ENCODE measurements at places on chromosomes 16 and 17.

- no peak for DNase-seq
Observed at GRCh38 chr17:73773702-73774101, 129.5 kb upstream of the SDK2 start.

- DNase-seq: no peak
Observed at GRCh38 chr16:5502467-5502869, 404.9 kb upstream of the EEF2KMT start.

GRCh38 chr17:35447499-35447898 lies 1.1 kb downstream of the SLFN13 start:
- DNase-seq: no peak

- DNase-seq: no peak
Observed at GRCh38 chr16:1134776-1135458, 18.0 kb upstream of the CACNA1H start.

DNA sequence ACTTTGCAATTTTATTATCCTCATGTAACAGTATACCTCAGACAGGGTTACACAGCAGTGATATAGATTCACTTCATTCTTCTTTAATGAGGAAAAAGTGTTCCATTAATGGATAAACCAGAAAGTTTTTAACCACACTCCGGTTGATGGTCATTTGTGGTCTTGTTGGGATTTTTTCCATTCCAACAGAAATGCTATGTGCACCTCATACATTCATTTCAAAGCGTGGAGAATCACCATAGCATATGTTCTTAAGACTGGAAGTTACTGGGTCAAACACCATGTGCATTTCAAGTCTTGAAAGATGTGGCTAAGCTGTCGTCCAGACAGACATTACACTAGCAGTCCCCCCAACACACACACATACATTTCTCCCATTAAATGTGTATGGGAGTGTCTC lies 245.8 kb upstream of the CDH5 start:
- DNase-seq: no peak

DNA sequence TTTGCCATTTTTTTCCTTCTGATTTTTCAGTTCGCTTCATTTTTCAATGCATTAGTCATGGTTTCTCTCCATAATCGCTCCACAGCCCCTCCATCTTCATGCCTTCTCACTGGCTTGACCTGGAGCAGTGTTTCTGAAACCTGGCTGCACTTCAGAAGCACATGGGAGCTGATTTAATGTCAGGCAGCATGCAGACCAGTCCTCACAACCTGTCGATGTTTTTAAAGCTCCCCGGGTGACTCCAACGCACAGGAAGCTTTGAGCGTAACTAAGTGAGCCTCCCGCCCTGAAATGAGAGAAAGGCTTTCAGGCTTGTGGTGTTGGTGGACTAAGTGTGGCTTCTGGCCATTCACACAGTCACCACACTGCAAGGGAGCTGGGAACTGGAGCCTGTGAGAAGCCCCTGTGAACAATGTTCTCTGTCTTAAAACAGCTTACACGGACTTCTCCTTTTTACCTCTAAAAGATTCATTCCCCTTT lies 16.8 kb upstream of the DRG2 start:
- no peak for DNase-seq

DNA sequence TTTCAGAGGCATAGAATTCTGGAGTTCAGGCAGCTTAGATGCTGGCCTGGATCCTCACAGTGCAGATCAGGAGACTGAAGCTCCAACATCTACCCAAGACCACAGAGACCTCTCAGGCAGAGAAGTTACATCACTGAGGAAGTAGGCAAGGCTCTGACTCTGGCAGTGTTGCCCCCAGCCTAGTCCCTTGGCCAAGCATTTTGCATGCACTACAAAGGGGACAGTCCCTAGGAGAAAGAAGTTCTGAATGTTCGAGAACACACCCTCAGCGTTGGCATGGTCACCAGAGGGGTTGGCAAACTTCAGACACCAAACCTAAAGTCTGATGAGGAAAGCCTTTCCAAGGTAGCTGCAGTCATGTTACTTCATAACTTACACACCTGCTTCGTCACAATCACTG lies 2.5 kb downstream of the RANBP10 start:
- no peak for DNase-seq

GRCh38 chr17:41810659-41811548 lies 845 bp downstream of the P3H4 start:
- no peak for DNase-seq

DNA sequence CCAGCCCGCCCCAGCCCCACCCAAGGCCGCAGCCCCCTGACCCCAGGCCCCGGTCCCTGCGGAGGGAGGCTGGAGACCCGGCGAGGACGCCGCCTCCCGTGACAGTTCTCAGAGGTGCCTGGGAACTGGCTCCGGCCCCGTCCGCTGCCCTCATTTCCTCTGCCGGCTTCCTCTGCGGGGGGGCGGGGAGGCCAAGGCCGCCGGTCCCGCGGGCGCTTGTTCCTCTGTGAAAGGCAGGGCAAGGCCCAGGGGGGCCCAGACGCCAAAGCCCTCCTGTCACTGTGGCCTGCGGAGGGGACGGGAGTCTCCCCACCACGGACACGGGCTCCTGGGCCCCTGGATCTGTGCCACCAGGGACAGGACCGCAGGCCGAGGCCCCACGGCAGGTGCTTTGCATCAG lies 5.0 kb upstream of the PVALEF start:
- no peak for DNase-seq

GRCh38 chr16:62933929-62934328 lies 897.7 kb upstream of the CDH8 start:
- DNase-seq: no peak

GRCh38 chr17:74186498-74186897 lies 17.0 kb upstream of the RPL38 start:
- no peak for DNase-seq

DNA sequence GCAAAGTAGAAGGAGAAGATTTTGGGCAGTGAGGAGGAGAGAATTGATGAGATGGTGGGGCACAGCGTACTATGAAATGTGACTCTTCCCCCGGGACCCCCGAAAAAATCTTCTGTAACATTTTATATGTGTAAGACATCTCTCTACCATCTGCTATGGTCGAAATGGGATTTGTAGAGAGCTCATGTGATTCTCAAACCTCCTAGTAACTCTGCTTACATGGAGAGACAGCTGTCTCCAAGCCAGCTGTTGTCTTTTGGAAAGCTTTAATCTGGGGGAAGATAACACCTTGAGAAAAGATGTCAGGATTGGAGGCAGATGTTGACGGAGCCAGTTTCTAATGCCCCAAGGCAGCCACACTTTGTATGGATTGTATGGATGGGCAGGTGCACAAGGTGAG lies 94.1 kb downstream of the PRKCB start:
- no peak for DNase-seq

DNA sequence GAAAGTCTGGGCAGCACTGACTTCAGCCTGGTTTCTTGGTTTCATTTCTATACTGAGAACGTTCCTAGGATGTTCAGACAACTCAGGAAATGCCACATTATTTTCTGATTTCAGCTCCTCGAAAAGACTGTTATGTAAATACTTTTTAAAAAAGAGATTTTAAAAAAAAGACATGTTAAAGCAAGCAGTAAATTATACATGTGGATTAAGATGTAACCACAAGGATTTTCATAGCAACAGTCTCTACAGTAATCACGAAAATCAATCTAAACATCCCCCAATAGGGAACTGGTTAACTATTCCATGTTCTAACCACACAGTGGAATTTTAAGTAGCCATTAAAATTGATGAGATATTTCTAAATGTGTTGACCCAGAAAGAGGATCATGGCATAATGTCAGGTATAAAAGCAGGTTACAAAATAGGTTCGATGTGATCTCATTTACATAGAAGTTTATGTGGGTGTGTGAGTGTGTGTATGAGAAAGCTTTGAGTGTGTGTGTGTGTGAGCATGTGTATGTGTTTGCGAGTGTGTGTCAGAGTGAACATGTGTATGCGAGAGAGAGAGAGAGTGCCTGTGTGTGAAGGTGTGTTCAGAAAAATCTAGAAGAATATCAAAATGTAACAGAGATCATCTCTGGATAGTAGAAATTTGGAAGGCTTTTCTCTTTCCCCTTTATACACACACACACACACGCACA lies 63.0 kb upstream of the ERCC4 start:
- no peak for DNase-seq

DNA sequence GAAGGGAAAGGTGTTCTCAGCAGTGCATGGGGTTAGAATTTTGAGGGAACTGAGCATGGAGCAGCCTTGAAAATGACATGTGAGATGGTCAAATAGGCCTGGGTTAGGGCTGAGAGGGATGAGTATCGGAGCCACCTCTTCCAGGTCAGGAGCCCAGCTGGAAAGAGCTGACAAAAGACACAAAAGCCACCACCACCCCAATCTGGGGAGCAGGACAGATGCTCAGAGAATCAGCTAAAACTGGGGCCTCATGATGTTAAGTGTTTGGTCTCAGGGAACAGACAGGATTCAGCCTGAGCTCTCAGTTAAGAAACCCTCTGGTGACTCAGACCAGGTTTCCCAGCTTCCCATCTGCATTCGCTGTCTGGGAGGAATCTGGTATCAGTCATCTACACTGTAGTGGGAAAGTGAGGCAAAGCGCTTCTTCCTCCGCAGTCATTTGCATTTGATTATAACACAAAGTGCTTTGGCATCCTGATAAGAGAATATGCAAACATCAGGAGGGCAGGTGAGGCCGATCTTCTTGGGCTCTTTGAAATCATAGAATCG lies 2.6 kb downstream of the WNT9B start:
- no peak for DNase-seq

DNA sequence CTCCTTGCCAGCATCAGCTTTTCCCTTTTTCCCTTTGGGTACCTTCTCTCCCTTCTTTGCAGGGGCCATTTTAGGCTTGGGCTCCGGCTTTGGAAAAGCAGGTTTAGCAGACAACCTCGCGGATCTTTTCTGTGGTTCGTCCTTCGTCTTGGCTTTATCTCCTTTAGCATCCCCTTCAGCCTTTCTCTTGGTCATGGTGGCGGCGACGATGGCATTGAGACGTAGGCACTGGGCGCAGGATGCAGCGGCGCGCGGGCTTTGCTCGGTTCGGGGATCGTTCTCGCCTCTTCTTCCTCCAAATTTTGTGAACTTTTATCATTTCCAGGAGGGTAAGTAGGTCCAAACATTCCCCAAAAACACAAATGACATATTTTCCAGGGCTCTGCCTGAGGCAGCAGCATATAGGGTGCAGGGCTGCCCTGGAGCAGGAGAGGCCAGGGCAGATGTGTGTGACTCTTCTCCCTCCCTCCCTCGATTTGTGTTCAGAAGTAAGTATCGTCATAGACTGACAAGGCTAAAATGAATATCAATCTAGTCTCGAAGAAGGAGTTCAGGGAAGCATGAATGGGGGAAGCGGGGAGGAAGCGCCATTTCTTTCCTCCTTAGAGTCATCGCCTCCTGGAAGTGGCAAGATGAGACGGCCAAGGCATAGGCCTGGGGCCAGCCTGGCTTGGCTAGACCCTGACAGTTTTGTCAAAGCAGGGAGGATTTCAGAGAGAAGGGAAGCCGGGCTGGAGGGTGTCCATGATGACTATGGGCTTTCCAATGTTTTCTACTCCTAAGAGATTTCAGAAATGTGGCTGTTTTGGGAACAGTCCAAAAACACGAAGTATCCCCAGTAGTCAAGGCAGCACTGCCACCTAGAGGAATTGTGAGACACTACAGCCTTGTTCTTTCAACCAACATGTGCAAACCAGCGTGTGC lies 13.2 kb downstream of the CHCT1 start:
- peak; percentile 85 for DNase-seq

DNA sequence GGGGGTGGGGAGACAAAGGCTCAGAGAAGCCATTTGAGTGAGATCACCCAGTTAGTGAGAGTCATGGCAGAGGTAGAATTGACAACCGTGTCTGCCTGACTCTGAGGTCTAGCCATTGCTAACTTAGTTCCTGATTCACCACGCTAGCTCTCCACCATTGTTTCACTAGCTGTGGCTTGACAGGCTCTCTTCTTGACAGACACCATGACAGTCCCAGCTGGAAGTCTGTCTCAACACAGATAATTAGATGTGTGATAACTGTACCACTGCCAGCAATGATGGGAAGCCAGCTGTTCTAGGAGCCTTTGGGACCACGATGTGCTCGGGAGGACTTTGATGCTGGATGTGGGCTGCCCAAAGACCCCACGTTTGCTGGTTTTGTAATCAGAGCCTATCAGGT lies 170.5 kb upstream of the CACNG3 start:
- no peak for DNase-seq

GRCh38 chr16:71373073-71373472 lies 14.6 kb downstream of the CALB2 start:
- no peak for DNase-seq

DNA sequence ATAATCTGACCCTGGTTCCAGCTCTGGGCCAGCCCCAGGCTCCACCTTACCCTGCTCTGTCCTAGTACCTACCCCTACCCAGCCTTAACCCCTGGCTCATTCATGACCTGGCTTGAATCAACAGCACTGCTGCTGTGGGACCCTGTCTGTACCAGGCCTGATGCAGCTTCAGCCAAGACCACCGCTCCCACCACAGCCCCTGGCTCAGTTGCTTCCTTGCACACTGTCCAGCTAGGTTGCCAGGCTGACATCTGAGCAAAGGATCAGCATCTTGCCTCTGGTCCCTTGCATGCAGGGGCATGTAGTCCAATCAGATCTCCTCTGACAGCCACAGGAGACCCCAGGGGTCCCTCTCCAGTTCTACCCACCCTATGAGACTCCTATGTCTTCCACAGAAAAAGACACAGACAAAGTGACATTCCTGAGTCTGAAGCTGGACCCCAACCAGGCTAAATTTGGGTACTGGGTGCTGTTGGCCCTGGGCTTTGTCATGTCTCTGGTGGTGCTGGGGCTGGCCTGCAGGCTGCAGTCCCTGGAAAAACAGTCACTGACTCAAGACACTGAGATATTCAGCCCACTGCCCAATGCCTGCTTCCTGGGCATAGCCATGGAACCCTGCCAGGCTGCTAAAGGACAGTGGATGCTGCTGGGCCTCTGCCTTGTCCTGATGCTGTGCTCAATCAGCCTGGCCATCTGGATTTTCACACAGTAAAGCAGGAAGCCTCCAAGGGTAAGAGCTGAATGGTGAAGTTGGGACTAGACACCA lies 3.9 kb upstream of the KCNH6 start:
- DNase-seq: no peak

GRCh38 chr17:62963296-62963695 lies 2.7 kb upstream of the TANC2 start:
- peak; percentile 31 for DNase-seq

GRCh38 chr17:61175298-61176142 lies 224.1 kb upstream of the TBX2 start:
- DNase-seq: no peak

- DNase-seq: no peak
Observed at GRCh38 chr17:40374821-40375498, 10.4 kb upstream of the GJD3 start.

- DNase-seq: no peak
Observed at GRCh38 chr17:63709110-63709509, 9.2 kb upstream of the LIMD2 start.

DNA sequence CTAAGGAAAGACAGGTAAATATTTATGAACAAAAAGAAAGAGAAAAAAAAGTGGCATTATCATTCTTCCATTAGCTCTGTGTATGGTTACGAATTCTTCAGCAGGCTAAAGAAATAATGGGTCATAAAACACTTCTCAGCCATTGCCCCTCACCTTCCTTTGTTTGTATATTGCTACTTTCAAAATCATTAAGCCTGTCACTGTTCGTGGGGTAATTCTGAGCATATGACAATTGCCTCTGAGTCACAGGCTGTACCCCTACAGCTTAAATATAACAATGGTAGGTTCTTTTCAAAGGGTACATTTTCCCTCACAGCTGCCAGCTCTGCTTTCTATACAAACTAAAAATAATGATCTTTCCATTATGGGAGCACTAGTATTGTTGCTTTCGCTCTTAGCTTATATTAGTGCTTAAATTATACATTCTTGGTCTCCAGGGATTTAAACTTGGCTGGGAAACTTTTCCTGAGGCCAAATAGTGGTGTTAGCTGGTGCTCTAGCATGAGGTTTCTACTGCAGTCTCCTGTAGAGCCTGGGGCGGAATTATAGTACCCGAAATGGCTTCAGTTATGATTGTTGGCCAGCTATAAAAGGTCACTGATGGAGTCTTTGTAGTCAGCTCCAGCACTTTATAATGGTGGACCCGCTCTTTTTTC lies 74.7 kb upstream of the CDH11 start:
- DNase-seq: no peak

Data from HFF-Myc (cell line).